ENCODE measurements at places on chromosomes 16 and 17.

GRCh38 chr17:58818654-58819053 lies 63.0 kb downstream of the PPM1E start:
- DNase-seq: no peak

GRCh38 chr16:2082171-2082982 lies 34.6 kb downstream of the TSC2 start:
- no peak for DNase-seq

DNA sequence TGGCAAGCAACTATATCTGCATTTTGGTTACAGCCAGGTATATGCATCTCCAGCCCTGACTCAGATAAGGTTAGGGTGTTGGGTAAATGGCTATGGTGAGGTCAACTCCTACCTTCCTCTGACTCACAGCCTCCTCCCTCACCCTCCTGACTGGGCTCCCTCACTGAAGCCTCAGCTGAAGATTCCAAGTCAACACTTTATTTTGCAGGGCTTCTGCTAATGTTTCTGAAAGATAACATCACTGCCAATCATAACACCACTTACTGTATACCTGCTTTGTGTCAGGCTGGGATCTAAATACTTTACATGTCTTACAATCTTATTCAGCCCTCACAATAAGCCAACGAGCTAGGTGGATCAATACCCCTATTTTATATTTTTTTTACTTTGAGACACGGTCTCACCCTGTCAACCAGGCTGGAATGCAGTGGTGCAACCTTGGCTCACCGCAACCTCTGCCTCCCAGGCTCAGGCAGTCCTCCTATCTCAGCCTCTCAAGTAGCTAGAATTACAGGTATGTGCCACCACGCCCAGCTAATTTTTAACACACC lies 47.8 kb upstream of the GCSH start:
- no peak for DNase-seq

- no peak for DNase-seq
Observed at GRCh38 chr16:25566183-25566582, 125.6 kb upstream of the HS3ST4 start.

DNA sequence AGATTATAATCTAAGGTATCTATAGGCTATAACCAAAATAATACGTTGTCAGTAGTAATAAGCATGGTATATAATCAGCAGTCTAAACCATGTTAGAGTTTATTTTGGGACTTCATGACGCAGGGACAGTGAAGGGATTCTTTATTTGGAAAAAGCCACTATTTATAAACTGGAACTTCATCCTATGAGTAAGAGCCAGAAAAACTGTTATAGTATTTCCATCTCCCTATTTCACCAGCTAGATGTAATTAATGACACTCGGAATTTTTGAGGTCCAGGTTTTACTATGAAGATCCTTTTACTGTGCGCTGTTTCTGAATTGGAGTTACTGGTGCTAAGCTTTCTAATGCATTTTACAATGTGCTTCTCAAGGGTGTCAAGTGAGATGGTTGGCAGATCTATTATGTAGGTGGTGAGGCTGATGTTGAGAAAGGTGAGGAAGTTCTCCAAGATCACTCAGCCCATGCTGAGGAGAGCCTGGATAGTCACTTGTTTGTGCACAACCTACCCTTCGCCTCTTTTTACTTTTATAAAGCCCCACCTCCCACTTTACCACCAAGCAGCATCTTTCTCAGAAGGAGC lies 149.3 kb downstream of the MSI2 start:
- DNase-seq: no peak

DNA sequence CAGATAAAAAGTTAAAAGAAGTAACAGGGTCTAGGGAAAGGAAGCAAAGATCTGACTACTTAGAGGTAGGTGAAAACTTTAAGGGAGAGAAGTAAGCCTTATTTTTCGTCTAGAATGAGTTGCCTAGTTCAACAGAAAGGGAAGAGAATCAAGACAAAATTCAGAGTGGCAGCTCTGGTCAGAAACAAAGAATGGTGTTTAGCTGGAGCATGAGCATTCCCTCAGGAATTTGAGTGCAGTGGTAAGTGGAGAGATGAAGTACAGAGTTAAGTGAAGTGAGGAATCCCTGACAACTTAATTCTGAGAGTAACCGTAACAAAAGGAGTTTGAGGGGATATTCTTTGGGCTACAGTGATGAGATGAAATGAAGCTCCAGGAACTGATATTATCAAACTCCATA lies 11.5 kb downstream of the SMG6 start:
- DNase-seq: no peak

Data from dorsolateral prefrontal cortex (tissue), 122 donors.